ENCODE measurements at places on chromosomes 2 and 18.

- H3K4me1 ChIP-seq = peaks cover 16% of the 10 kb centered on the region
- no peak overlapping the region for H3K4me3 ChIP-seq
- H3K27me3 ChIP-seq = no peaks in the 10 kb centered on the region
Measured at GRCh38 chr2:84861539-84861938, 19.3 kb downstream of the TRABD2A start.

- no peak for DNase-seq
- H3K4me1 ChIP-seq = no peaks in the 10 kb centered on the region
- no peaks in the 10 kb centered on the region for H3K36me3 ChIP-seq
- H3K4me3 ChIP-seq = no peak overlapping the region
- H3K27ac ChIP-seq = no peak overlapping the region
Measured at GRCh38 chr2:12778369-12778768, 61.6 kb downstream of the TRIB2 start.

DNA sequence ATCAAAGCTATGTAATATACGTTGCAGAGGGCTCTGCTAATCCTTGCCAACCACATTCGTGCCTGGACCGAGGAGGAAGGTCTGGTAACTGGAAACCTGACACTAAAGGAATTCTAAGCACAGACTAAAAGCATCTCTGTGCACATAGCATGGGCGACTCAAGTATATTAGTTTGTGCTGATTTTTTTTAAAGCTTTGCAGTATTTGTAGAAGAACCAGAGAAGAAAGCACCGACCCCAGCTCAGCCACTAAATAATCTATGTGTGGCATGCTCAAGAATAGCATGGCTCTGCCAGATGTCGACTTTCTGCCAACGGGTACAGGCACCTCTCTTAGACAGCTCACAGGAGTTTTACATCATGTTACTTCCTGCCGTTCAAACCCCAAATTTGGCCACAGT lies 73.2 kb upstream of the NRP2 start:
- no peaks in the 10 kb centered on the region for H3K27me3 ChIP-seq
- no peak for DNase-seq
- H3K36me3 ChIP-seq = no peaks in the 10 kb centered on the region

GRCh38 chr2:220963930-220964329 lies 608.2 kb downstream of the EPHA4 start:
- H3K4me1 ChIP-seq = no peaks in the 10 kb centered on the region
- DNase-seq = no peak
- H3K36me3 ChIP-seq = no peaks in the 10 kb centered on the region
- no peak overlapping the region for H3K27ac ChIP-seq
- no peaks in the 10 kb centered on the region for H3K27me3 ChIP-seq

DNA sequence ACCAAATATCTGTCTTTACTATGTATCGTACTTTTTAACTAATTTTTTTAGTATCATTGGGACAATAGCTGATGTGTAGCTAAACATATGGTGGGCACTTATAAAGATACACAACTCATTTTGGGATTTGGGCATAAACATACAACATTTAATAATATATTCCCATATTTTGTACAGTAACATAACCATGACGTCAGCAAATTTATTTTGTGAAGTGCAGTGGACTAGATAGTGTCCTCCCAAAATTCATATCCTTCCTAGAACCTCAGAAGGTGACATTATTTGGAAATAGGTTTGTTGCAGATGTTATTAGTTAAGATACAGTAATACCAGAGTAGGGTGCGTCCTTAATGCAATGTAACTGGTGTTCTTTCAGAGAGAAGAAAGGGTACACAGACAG lies 356.7 kb downstream of the CDH7 start:
- H3K4me1 ChIP-seq = no peaks in the 10 kb centered on the region
- H3K4me3 ChIP-seq = no peak overlapping the region
- H3K36me3 ChIP-seq = no peaks in the 10 kb centered on the region
- no peaks in the 10 kb centered on the region for H3K27me3 ChIP-seq
- H3K27ac ChIP-seq = no peak overlapping the region

- H3K27me3 ChIP-seq = no peaks in the 10 kb centered on the region
- DNase-seq = no peak
- H3K4me3 ChIP-seq = no peak overlapping the region
- H3K27ac ChIP-seq = no peak overlapping the region
- H3K4me1 ChIP-seq = peaks cover 8% of the 10 kb centered on the region
Measured at GRCh38 chr2:60098996-60099395, 454.5 kb downstream of the BCL11A start.

DNA sequence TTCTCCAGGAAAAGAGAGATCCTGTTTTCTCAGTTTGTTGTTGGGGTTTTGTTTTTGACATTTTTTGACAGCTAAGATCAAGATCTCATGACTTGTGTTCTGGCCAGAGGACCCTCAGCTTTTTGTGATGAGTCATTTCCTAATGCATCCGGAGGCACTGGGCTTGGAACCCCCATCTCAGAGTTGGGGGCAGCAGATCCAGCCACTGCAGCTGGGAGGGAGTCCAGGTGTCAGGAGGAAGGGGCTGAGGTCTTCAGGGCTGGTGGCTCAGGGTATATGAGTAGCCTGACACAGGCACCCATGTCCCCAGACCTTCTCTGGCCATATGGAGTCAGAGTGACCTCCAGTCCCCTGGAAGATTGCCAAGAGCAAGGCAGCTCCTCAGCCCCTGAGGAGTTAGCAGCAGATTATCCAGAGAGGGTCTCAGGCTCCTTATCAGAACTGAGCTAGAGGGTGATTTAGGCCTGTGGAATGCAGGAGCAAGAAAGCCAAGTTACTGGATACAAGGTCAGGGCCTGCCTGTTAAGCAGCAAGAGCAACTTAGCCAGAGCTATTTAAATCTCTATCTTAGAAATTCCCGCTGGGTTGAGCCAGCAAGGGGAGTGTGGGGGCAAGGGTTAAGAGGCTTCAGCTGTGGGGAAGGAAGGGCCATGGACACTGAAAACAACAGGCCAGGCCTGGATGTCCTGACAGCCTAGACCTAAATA lies 62.4 kb downstream of the TANC1 start:
- H3K36me3 ChIP-seq = no peaks in the 10 kb centered on the region
- peaks cover 2% of the 10 kb centered on the region for H3K27me3 ChIP-seq
- no peak overlapping the region for H3K27ac ChIP-seq
- no peaks in the 10 kb centered on the region for H3K4me1 ChIP-seq
- DNase-seq = no peak

GRCh38 chr2:135299658-135300244 lies 231.3 kb downstream of the ZRANB3 start:
- no peaks in the 10 kb centered on the region for H3K36me3 ChIP-seq
- H3K27ac ChIP-seq = no peak overlapping the region
- DNase-seq = no peak
- H3K4me3 ChIP-seq = no peak overlapping the region
- no peaks in the 10 kb centered on the region for H3K27me3 ChIP-seq
- no peaks in the 10 kb centered on the region for H3K4me1 ChIP-seq

DNA sequence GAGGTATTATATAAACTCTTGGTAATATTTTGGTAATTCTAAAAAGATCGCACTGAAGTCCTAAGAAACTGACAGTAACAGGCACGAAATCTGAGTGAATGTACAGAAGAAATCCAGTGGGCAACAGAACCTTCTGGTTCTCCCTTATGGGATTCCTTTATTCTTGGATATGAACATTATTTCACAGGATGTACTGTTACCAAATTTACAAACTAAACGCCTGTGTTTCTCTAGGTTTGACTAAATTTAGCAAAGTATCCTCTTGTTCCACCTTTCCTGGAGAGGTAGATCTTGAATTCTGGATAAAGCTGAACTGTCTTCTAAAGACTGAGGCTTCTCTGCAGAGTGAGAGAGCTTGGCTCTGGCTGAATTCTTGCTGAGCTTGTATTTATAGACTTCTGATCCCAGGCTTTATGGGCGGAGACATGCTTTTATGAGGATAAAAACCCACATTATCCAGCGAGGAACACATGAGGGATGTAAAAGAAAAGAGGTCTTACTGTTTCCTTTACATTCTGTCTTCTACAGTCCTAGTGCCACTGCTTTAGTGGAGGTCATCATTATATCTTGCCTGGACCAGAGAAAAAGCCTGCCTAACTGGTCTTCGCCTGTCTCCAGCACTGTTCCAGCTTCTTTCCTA lies 220.8 kb downstream of the CDH2 start:
- DNase-seq = no peak
- no peak overlapping the region for H3K27ac ChIP-seq
- H3K27me3 ChIP-seq = no peaks in the 10 kb centered on the region
- no peaks in the 10 kb centered on the region for H3K4me1 ChIP-seq

DNA sequence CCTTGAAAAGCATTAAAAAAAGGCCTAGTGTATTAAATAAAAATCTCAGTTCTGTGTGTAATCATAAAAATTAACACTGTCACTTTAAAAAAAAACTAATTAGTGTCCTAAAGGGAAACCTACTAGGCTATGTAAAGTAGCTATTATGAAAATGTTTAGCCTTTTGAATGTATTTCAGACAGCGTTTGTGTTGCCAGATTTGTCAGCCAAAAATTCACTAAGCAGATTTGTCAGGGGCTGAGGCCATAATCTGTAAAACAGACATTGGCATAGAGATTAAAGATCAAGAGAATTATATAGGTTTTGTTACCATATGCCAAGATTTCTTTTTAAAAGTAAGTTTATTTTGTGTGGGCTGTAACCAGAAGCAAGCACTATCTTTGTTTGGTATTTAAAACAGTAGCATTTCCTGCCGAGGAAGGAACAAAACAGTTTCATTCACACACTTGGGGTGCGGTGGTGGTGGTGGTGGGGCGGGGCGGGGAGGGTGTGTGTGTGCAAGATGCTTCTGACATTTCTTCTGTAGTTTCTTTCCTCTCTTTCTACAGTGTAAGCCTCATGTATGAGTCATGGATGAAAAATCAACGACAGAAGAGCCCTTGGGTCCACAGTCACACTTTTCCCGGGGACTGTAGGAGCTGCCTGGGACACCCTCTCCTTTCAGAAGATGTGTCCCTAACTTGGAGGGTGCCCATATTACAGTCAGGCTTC lies 328.5 kb upstream of the FANCL start:
- no peaks in the 10 kb centered on the region for H3K27me3 ChIP-seq
- DNase-seq = no peak
- H3K4me1 ChIP-seq = peaks cover 3% of the 10 kb centered on the region
- no peak overlapping the region for H3K27ac ChIP-seq
- H3K4me3 ChIP-seq = no peak overlapping the region
- H3K36me3 ChIP-seq = no peaks in the 10 kb centered on the region

- no peak for DNase-seq
- no peak overlapping the region for H3K27ac ChIP-seq
- no peak overlapping the region for H3K4me3 ChIP-seq
- no peaks in the 10 kb centered on the region for H3K4me1 ChIP-seq
- H3K27me3 ChIP-seq = peaks cover 3% of the 10 kb centered on the region
Measured at GRCh38 chr2:127118467-127118866, 11.5 kb upstream of the BIN1 start.

DNA sequence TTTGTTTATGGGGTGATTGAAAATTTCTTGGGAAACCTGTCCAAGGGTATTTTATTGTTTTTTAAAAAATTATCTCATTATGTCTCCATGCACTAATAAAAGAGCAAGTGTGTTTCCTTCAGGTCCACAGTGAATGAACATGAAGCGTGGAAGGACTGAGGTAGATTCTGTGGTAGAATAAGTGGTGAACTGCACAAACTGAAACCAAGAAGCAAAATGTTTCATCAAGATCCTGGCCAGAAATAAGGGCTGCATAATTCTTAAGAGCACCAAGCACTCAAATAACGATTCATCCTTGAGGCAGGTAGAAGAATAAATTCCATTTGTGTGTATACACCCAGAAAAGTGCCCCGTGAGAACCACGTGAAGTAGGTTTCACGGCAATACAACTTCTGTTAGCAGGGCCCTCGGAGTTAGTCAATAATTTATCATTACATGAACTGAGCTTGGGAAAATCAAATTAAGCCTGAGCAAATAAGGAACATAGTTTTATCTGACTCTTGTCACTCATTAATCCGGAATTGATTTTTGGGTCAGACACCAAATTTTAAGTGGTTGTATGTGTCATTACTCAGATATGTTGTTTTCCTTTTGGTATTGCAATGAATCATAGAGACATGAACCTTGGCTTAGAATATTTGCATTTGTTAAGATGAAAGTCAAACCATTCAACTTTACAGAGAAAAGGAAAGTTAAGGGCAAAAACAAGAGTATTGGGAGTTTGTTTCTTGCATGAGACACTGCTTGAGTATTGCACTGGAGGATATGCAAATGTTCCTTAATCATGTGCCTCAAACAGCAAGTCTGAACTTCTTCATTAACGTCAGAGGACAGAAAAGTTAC lies 472.6 kb upstream of the NETO1 start:
- no peak for DNase-seq
- no peaks in the 10 kb centered on the region for H3K4me1 ChIP-seq
- H3K27me3 ChIP-seq = no peaks in the 10 kb centered on the region
- H3K4me3 ChIP-seq = no peak overlapping the region
- no peak overlapping the region for H3K27ac ChIP-seq

DNA sequence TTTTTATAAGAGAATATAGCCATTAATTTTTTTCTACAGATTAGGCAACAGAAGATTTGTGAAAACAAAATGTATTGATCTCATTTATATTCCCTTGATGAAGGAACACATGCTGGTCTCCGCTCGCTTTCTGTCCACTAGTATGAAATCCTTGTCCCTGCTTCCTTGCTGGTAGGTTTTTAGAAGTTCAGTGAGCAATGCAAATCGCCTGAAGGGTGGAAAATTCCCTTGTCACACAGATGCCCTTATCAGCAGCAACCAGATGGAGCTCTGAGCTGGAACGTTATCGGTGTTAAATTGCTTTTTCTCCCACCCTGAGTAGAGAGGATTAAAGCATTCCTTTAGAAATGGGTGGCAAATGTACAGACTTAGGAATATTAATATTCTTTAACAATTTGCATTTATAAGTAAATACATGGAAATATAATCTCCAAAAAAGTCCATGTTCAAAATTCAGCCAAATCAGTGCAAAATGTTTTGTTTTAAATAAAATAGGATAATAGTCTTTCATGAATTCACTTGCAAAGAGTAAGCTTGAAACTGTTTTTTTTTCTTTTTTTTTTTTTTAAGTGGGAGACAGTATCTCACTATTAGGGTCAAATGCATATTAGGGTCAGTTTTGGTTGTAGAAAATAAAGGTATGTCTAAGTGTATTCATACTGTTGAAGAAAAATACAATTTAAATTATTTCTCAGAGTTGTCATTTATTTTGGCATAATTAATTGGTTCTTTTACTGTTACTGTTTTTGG lies 164.0 kb upstream of the MYO3B start:
- no peaks in the 10 kb centered on the region for H3K36me3 ChIP-seq
- DNase-seq = no peak
- H3K4me3 ChIP-seq = no peak overlapping the region
- no peak overlapping the region for H3K27ac ChIP-seq
